ENCODE measurements at places on chromosomes 5 and 9.

GRCh38 chr5:32612134-32612888 lies 27.0 kb downstream of the SUB1 start:
- DNase-seq = no peak

GRCh38 chr9:70046274-70047070 lies 2.8 kb downstream of the MAMDC2 start:
- DNase-seq = no peak

DNA sequence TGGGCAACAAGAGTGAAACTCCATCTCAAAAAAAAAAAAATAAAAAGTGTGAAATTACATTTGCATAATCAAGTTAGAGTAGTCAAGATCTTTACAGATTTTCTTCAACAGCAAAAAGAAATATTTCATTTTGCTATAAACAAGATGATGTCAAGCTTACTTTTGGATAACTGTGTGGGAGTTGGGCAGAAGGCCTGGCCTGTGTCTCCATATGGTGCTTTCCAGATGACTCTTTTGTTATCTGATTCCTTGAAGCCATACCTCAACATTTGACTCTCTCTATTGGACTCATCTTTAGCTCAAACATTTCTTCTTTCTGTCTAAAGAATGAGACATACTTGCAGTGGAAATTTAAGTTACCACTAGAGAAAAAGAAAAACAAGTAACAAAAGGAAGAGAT lies 246.8 kb downstream of the MSX2 start:
- no peak for DNase-seq

DNA sequence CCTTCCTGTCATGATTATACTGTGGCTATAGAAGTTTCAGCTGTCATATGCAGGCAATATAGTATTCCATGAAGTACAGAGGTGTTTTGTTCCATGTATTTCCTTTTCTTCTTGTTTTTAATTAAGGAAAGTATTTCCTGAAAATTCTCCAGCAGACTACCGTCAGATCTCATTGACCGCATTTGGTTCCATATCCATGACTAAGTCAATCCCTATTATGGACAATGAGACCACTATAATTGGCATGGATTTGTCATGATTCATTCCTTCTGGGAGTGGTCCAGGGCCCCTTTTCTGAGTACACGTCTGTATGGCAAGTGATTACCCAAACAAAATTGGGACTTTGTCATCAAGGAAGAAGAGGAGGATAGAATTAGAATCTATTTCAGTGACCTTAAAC lies 283.2 kb upstream of the CLINT1 start:
- no peak for DNase-seq

DNA sequence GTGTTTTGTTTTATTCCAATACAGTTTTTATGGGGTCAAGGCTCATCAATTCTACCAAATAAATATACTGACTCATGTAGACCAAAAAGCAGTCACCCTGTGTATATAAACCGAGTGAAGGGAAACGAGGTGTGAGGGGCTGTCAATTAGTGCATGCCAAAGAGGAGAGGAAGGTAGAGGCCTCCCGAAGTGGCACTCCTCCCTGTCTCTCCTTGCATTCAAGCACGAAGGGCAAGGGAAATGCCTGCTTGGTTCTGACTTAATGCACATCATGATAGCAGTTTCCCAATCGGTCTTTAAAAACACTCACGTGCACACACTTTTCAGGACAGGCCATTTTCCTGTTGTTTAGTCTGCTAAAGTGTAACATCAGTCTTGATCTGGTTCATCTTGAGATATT lies 125.6 kb upstream of the SLCO6A1 start:
- no peak for DNase-seq

GRCh38 chr5:154002093-154002492 lies 36.6 kb downstream of the FAM114A2 start:
- no peak for DNase-seq

- peak; percentile 78 for DNase-seq
Measured at GRCh38 chr9:112751056-112751795, 666 bp downstream of the SNX30 start.

DNA sequence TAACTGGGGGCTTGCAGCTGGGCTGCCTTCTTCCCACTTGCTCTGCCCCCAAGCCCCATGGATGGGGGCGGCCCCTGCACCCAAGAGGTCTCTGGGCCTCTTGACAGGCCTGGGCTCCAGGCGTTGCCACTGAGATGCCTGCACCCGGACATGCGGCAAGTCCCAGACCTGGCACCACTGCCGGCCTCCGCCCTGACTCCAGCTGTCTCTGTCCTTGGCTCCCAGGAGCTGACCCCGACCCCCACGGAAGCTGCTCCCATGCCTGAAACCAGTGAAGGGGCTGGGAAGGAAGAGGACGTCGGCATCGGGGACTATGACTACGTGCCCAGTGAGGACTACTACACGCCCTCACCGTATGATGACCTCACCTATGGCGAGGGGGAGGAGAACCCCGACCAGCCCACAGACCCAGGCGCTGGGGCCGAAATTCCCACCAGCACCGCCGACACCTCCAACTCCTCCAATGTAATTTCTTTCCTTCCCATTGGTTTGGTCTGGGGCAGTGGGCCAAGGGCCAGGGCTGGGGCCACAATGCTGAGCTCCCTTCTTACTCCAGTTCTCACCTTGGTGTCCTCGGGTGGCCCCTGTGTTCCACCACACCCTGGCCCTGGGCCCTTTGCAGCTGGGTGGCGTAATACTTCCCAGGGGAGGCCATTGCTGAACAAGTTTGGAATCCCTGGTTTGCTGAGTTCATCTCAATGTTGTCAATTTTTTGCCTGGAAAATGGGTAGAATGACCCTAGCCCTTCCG lies 88.6 kb downstream of the COL5A1 start:
- DNase-seq = no peak

- DNase-seq = no peak
Measured at GRCh38 chr9:77421506-77422265, 226.4 kb downstream of the GNA14 start.
